ENCODE measurements at places on chromosomes 11 and 22.

- no peak for DNase-seq
These were observed 29.3 kb downstream of the LMO1 start for GRCh38 chr11:8234425-8234821.

DNA sequence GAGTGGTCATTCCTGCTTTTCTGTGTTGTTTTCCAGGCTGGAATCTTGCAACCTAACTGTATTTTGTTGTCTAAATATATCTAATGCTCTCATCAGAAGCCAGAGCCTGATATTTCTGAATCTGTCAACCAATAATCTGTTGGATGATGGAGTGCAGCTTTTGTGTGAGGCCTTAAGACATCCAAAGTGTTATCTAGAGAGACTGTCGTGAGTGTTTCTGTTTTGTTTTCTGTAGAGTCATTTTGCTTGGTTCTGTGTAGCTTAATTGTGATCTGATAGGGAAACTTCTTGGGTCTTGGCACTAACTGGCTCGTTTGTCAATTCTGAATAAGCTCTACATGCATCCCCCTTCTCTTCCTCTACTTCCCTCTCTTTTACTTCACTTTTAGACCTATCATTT is 31.2 kb upstream of the RBMXL2 start:
- DNase-seq: no peak

DNA sequence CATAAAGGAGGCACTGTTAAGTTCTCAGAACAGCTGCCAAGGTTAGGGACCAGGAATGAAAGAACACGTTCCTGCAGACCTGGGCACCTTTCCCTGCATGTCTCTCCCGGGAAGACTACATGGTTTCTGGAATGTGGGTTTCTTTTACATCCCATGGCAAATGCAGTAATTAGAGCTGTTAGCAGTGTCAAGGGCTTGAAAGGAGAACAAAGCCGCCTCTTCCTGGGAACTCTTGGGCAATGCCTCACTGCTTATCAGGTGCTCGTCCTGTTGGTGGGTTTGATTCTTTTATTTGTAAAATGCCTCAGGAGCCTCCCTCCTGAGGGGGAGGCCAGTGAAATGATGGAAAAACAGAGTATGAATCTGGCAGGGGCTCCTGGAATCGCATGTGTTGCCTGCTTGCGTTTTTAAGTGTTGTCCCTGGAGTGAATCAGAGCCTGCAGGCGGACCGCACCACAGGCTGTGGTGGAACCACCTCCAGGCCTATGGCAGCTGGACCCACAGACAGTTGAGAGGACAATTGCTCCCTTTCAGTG is 723 bp upstream of the C22orf31 start:
- no peak for DNase-seq

GRCh38 chr22:43835736-43836135 is 23.6 kb upstream of the EFCAB6 start:
- no peak for DNase-seq

- peak; percentile 58 for DNase-seq
These were observed 61.5 kb upstream of the EED start for GRCh38 chr11:86182976-86183584.

DNA sequence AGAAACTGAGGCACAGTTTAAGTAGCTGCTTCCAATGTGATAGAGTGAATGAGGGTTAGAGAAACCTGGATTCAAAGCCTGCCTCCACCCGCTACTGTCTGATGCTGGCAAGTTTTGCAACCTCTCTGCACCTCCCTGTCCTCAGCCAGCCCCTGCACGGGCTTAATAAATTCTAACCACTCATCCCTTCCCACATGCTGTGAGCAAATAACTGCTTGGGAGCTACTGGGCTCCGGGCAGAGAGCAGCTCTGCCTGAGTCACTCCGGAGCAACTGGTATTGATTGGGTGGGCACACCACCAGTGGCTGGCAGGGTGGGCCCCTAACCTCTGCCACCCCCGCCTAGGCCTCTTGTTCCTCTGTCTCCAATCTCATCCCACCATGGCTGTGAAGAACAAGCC is 104.3 kb upstream of the SYT13 start:
- DNase-seq: no peak

DNA sequence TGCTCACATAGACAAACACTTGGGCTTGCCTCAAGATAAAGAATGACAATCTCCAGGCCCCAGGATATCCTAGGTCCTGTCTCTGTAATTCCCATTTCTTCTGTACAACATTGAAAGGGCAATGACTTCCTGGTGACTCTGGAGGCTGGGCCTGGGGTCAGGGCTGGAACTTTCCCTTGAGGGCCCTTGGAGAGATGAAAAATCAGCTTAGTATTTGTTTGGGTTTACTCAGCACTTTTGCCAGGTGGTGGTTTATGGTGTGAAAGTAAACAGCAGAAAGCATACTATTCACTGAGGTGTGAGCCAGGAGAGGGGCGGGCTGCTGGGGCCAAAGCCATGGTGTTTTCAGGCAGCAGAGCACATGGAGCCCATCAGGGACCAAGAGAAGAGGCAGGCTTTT is 214.7 kb upstream of the NARS2 start:
- DNase-seq: no peak

- DNase-seq: no peak
These were observed 26.3 kb upstream of the MN1 start for GRCh38 chr22:27827604-27828587.

- no peak for DNase-seq
These were observed 95.0 kb downstream of the PDE2A start for GRCh38 chr11:72578991-72579815.

- peak; percentile 70 for DNase-seq
These were observed 119.9 kb upstream of the TMEM45B start for GRCh38 chr11:129695571-129696308.

DNA sequence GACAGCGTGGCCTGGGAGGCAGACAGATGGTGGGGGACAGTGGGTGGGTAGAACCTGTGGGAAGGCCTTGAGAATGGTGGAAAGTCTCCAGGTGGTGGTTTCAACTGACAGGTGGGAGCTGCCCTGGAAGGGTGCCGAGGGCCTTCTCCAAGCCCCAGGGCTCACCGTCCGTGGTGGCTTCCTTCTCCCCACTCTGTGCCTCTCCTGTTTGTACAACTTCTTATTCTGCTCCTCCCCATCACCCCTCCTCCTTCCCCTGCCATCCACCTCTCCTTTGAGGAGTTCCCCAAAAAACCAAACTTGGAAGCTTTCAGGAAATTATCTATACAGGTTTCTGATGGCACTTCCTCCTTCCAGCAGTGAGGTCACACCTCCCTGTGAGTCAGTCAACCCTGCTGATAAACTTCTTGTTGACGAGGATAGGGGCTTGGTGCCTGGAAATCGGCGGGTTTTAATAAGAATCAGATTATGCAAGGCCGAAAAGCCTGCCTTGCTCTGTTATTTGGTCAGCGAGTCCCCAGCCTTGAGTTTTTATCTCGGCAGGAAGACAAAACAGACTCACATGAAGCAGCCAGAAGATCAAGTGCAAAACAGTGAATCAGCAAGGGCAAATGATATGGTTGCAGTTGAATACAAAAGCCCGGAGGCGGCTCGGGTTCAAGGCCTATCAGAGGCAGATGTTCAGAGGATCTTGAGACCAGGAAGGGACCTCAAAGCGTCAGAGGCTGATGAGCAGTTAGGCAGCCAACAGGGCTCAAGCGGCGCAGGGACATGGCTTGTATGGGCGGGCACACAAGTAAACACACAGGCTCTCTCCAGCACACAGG is 9.5 kb upstream of the ST3GAL4 start:
- DNase-seq: no peak

GRCh38 chr22:39212721-39213376 is 31.9 kb downstream of the PDGFB start:
- DNase-seq: no peak

GRCh38 chr11:110763249-110764011 is 51.2 kb upstream of the ARHGAP20 start:
- peak; percentile 66 for DNase-seq

DNA sequence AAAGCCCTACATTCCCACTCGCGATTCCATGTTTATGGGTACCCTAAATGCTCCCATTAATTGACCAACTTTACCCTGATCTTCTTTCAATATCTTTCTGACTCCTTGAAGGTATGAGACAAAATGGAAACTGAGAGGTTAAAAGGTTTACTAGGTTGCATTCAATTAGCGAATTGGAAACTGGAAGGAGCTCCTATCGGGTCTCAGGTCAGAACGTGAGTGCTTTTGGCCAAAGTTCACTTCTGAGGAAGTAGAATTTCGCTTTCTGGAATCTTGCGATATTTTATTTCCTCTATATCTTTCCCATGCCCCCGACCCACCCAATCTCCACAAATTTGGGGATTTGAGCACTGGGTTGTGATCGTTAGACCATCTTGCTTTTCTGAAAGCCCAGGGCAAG is 2.6 kb downstream of the EHF start:
- no peak for DNase-seq

Data from ureter (tissue), 1 donor.